ENCODE measurements at places on chromosomes 4 and X.

DNA sequence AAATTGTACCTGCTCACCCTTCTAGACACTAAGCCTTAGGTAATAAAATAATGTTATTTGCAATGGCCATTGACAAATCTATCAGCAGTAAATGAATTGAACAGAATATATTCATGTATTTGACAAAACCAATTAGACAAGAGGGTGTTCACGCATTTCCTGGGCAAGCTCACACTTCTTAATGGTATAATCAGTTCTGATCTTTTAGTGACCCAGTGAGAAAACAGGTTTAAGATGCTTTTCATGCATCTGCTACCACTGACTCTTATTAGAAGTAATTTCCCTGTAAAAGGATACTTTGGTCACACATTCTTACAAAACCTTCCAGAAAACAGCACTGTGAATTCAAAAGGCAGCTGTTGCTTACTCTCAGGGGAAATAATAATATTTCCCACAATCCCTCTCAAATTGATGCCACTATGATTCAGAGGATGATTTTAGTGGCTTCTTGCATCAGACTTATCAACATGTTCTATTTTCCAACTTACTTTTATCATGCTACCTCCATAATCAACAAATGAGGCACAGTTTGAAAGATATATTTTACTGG is 313.9 kb upstream of the NWD2 start:
- H3K27ac ChIP-seq = no peak overlapping the region
- H3K4me1 ChIP-seq = no peaks in the 10 kb centered on the region
- H3K27me3 ChIP-seq = no peaks in the 10 kb centered on the region
- DNase-seq = no peak

DNA sequence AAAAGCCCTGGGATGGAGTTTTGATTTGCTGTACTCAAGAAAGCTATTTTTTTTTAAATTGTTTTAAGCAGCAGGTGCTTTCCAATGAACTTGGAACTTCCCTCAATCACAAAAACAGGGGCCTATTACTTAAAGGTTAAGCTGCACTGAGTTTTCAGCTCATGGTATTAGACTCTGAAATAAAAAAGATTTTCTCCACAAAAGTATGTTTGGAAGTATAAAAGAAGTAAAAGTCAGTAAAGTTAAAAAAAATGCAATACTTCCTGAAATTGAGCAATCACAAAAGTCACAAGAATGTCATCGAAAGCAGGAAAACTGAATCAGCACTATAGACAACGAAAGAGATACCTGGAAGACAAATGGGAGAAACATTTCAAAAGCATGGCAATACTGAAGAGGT is 38.9 kb upstream of the PLAC8 start:
- DNase-seq = no peak
- peaks cover 7% of the 10 kb centered on the region for H3K4me1 ChIP-seq
- no peak overlapping the region for H3K27ac ChIP-seq
- peaks cover 4% of the 10 kb centered on the region for H3K36me3 ChIP-seq
- no peak overlapping the region for H3K4me3 ChIP-seq

DNA sequence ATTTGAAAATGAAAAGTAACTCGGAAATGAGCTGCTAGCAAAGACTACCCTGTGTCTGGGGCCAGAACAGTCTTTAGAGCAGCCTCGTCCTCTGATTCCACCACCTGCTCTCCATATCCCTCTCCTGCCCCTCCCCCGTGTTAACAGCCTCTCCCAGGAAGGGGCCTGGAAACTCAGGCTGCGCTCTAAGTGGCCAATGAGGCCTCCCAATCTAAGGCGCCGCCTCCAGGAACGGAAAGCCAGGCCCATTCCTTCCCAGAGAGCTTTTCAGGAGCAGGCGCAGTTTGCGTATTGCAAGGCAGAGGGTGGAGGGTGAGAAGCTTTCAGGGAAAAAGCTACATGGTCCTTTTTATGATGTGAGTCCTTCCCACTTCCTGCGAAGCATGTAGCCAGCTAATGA is 31.2 kb downstream of the RS1 start:
- H3K36me3 ChIP-seq = no peaks in the 10 kb centered on the region
- H3K4me1 ChIP-seq = no peaks in the 10 kb centered on the region
- H3K27me3 ChIP-seq = no peaks in the 10 kb centered on the region
- no peak overlapping the region for H3K27ac ChIP-seq
- no peak for DNase-seq
- H3K4me3 ChIP-seq = no peak overlapping the region

DNA sequence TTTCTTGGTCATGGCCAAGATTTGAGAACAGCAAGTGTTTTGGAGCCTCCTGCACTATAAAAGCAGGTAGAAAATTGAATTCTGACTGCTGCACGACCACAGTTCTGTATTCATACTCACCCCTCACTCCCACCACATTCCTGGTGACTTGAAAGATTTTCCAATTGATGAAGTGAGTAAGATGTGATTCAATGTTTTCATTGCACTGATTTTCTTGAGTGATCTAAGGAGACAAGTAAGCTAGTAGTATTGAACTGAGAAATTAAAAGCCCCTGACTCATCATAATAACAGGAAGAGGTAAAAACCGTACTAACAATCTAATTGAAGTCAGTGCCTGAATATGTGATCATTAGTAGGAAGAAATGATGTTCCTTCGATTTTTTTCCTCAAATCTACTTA is 6.1 kb upstream of the SEC24D start:
- H3K27me3 ChIP-seq = peaks cover 15% of the 10 kb centered on the region
- H3K36me3 ChIP-seq = no peaks in the 10 kb centered on the region
- no peak overlapping the region for H3K27ac ChIP-seq
- DNase-seq = no peak
- no peak overlapping the region for H3K4me3 ChIP-seq

DNA sequence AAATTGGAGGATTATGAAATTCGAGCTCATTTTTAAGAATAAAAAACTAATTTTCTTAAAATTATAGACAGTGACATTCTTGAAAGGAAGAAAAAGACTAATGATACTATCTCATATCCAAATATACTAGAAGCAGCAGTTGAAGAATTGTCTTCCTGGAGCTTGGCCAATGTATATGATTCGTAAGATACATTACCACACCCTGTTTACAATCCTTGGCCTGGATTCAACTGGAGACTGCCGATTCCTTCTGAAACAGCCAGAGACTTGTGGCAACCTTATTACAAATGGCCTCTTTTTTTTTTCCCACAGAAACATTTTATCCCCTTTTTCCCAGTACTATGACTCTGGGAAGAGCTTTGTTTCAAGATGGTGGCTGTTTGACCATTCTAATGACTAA is 571.2 kb upstream of the FAT1 start:
- no peak overlapping the region for H3K27ac ChIP-seq
- no peaks in the 10 kb centered on the region for H3K4me1 ChIP-seq
- H3K27me3 ChIP-seq = no peaks in the 10 kb centered on the region
- H3K4me3 ChIP-seq = no peak overlapping the region

DNA sequence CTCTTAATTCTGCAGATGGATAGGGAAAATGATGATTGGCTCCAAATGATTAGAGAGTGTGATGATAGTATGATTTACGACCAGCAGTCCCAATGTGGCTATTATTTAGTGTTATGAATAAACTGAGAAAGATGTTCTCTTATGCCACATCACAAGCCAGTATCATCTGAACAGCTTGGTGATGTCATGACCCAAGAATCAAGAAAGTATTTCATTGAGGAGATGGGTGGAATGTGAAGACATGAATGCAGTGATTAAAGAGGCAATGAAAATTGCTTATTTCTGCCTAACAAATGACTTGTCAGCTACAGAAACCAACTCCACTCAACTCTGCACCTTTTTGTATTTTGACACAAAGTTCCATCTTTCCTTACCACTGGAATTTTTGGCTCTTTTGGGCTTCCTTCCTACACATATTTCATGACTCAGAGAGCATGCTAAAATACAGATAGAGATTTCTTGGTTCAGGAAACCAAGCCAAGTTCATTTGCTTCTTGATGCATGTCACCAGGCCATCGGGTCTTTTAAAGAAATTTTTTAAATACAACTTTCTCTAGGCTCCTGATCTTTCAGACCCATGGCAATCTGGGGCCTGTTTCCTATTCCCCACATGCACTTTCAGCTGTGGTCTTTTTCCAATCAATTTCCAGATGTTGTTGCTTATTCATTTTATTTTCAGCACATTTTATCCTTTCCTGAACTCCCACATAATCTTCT is 174.2 kb downstream of the HHIP start:
- DNase-seq = no peak
- no peaks in the 10 kb centered on the region for H3K27me3 ChIP-seq
- H3K36me3 ChIP-seq = no peaks in the 10 kb centered on the region
- no peak overlapping the region for H3K4me3 ChIP-seq

- no peak overlapping the region for H3K27ac ChIP-seq
- no peaks in the 10 kb centered on the region for H3K36me3 ChIP-seq
- H3K4me3 ChIP-seq = no peak overlapping the region
- H3K27me3 ChIP-seq = no peaks in the 10 kb centered on the region
- no peaks in the 10 kb centered on the region for H3K4me1 ChIP-seq
Measured at GRCh38 chrX:24292353-24292752, 21.5 kb downstream of the SUPT20HL2 start.

- no peak overlapping the region for H3K27ac ChIP-seq
- no peak for DNase-seq
- no peaks in the 10 kb centered on the region for H3K4me1 ChIP-seq
- H3K4me3 ChIP-seq = no peak overlapping the region
- no peaks in the 10 kb centered on the region for H3K36me3 ChIP-seq
- H3K27me3 ChIP-seq = no peaks in the 10 kb centered on the region
Measured at GRCh38 chr4:74996996-74997395, 64.1 kb downstream of the PARM1 start.
